ENCODE measurements at places on chromosomes 6 and 20. TPM values are rescaled to one million over a fixed set of nuclear protein-coding genes. Genes with fewer than 3 reads are reported as not detected.

Gene ZC3H12D
- total RNA-seq = 0.14 TPM

Gene SRMS
- total RNA-seq = 0.46 TPM

Gene UST
- 33.8 TPM for total RNA-seq

Gene FKBP1C
- total RNA-seq = not detected

Gene TNNC2
- total RNA-seq = 3.0 TPM

Gene TRIM15
- 0.35 TPM for total RNA-seq

Gene CTSZ
- total RNA-seq = 26.3 TPM

Gene ID4
- total RNA-seq = 4.5 TPM

Gene HLA-DQB1
- total RNA-seq = 3.8 TPM

Gene CYP21A2
- total RNA-seq = 1.4 TPM

Gene HLA-DPA1
- total RNA-seq = 5.4 TPM

Gene PNLDC1
- total RNA-seq = 0.39 TPM

Gene CST5
- not detected for total RNA-seq
